Stimulated activated CD8-positive, alpha-beta memory T cell treated with anti-CD3 and anti-CD28 coated beads, Interleukin-12 subunit alpha, Interleukin-12 subunit beta, amount 100 ng/mL, for 4 hours (primary cell): ENCODE measurements at places on chromosomes 5 and 9.

DNA sequence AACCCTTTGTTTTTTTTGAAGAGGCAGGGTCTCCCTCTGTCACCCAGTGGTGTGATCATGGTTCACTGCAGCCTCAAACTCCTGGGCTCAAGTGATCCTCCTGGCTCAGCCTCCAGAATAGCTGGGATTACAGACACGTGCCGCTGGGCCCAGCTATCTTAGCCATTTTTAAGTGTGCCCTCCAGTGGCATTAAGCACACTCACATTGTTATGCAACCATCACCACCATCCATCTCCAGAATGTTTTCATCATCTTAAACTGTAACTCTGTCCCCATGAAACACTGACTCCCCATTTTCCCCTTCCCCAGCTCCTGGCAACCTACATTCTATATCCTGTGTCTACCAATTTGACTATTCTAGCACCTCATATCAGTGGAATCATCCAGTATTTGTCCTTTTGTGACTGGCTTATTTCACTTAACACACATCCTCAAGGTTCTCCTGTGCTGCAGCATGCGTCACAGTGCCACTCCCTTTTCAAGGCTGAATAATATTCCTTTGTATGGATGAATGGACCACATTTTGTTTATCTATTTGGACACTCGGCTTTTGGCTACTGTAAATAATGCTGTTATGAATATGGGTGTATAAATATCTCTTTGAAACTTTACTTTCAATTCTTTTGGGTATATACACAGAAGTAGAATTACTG lies 12.5 kb upstream of the RAPGEF1 start:
- DNase-seq: no peak

DNA sequence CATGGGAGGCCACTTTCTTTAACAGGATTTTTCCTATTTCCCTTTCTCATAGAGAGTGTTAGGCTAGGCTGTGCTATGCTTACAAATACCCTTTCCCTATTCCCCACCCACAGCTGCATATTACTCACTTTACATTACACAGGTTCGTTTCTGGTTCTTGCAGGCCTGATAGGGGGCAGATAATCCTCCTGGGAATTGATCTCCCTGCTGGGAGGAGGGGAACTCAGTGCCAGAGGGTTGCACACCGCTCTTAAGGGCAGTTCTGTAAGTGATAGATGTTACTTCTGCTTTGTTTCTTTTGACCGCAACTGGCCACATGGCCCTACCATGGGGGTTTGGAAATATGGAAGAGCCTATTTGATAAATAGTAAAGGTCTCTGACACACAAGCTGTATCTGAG lies 54.0 kb upstream of the NTRK2 start:
- no peak for DNase-seq

DNA sequence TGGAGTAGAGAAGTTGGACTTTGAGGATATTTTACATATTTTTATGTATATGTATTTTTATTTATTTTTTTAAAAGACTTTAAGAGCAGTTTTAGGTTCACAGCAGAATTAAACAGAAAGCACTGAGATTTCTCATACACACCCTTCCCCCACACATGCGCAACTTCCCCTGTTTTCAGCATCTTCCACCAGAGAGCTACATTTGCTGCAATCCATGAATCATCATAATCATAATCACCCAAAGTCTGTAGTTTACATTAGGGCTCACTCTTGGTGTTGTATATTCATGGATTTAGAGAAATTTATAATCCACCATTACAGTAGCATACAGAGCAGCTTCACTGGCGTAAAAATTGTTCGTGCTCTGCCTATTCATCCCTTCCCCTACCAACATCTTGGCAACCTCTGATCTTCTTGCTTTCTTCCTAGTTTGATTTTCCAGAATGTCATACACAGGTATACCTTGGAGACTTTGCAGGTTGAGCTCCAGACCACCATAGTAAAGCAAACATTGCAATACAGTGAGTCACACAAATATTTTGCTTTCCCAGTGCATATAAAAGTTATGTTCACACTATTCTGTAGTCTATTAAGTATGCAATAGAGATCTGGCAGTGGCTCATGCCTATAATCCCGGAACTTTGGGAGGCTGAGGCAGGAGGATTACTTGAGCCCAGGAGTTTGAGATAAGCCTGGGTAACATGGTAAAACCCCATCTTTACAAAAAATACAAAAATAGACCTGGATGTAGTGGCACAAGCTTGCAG lies 9.6 kb upstream of the CCDC171 start:
- DNase-seq: no peak

DNA sequence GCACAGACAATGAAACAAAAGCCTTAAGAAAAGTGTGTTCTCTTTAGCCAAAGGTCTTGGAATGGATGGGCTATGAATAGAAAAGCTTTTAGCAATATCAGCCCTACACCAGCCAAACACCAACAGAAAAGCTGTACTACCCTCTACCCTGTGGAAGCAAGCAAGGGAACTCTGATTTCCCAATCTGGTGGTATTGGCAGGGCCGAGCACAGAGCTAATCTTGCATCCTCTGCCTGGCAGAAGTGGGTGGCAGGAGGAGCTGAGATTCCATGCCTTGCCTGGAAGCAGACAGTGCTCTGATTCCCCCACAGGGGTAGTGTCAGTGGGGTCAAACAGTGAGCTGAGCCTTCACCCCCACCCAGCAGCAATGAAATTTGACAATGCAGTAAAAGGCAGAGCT lies 29.6 kb upstream of the ZNF782 start:
- DNase-seq: no peak

GRCh38 chr5:103347716-103348423 lies 89.3 kb downstream of the MACIR start:
- no peak for DNase-seq

GRCh38 chr9:2925016-2925415 lies 81.1 kb upstream of the PUM3 start:
- no peak for DNase-seq

GRCh38 chr9:26228273-26228672 lies 550.0 kb upstream of the TUSC1 start:
- DNase-seq: no peak

- no peak for DNase-seq
These were observed 70.5 kb downstream of the SMIM23 start for GRCh38 chr5:171855798-171856763.

DNA sequence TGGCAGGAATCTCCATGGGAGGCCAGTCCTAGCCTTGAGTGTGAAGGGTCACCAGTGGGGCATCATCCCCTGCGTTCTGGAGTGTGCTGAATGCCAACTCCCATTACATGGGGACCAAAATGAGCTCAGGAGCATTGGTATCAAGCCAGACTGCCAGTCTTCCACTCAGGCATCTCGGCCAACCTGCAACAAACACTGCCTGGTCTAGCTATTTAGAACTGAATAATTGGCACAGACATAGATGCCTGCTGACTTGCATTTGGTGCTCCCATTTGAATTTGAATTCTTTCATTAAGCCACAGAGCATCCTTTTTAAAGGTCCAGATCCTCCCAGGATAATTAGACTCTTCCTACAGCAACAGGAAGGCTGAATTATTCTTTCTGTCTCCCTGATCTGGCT lies 116.6 kb upstream of the ABCA1 start:
- DNase-seq: no peak

GRCh38 chr5:44365345-44365744 lies 23.9 kb downstream of the FGF10 start:
- no peak for DNase-seq

- DNase-seq: no peak
These were observed 64.9 kb downstream of the PTTG1 start for GRCh38 chr5:160486573-160486972.

DNA sequence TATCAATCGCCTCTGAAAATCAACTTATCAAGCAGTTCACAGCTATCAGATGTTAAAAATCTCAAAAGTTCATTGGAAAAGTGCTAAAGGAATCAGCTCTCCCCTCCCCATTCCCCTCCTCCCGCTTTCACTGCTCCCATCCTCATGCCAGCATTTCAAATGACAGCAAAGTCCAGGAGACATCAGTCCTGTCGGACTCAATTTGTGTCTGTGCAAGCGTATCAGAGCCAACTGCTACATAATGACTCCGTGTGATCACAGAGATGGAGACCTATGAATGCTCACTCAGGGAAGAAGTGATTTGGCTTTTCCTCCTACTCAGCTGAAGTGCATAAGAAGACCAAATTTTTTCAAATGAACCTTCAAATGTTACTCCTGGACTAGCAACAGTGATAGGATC lies 937.2 kb upstream of the DMAC1 start:
- DNase-seq: no peak

GRCh38 chr9:27763831-27764230 lies 190.6 kb upstream of the C9orf72 start:
- DNase-seq: no peak

DNA sequence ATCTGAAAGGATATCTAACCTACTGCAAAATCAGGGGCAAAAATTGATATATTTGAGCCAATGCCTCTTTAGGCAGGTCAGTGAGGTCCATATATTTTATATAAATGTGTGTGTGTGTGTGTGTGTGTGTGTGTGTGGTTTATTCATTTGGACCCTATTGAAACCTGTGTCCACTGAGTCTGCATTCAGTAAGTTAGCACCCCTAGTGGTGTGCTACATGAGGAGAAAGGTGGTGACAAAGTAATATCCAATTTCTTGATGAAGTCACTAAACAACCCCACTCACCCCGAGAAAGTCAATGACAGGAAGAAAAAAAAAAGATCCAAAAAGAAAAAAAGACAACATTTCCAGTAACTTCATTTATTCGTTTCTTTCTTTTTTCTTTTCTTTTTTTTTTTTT lies 4.1 kb downstream of the FBXW11 start:
- no peak for DNase-seq

- DNase-seq: no peak
These were observed 27.5 kb downstream of the SLC6A3 start for GRCh38 chr5:1417586-1418225.

DNA sequence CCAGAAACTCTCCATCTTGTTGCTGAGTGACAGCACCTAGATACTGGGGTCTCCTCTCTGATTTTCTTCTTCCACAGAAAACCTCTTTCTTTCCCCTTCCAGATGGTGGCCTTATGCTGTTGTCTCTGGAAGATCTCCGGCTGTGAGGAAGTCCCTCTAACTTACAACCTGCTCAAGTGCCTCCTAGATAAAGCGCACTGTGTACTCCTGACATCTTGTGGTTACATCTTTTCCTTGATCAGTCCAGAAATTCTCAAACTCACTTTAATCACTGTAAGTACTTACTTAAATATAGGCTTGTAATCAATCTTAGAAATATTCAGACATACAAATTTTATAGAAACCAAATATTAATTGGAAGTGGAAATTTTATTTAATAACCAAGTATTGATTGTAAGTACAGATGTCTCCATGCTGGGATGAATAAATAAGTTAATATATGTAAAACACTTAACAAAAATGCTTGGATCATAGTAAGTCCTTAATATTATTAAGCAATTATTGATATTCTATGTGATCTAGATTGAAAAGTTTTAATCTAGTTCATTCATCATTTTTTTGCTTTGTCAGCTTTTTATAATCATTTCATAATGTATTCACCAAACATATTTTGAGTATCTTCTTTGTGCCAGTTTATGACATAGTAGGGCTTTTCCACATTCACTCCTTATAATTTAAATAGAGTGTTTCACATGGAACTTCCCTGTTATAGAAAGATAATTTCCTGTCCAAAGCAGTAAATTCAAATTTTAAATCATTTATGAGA lies 1381.4 kb upstream of the CDH6 start:
- DNase-seq: no peak

DNA sequence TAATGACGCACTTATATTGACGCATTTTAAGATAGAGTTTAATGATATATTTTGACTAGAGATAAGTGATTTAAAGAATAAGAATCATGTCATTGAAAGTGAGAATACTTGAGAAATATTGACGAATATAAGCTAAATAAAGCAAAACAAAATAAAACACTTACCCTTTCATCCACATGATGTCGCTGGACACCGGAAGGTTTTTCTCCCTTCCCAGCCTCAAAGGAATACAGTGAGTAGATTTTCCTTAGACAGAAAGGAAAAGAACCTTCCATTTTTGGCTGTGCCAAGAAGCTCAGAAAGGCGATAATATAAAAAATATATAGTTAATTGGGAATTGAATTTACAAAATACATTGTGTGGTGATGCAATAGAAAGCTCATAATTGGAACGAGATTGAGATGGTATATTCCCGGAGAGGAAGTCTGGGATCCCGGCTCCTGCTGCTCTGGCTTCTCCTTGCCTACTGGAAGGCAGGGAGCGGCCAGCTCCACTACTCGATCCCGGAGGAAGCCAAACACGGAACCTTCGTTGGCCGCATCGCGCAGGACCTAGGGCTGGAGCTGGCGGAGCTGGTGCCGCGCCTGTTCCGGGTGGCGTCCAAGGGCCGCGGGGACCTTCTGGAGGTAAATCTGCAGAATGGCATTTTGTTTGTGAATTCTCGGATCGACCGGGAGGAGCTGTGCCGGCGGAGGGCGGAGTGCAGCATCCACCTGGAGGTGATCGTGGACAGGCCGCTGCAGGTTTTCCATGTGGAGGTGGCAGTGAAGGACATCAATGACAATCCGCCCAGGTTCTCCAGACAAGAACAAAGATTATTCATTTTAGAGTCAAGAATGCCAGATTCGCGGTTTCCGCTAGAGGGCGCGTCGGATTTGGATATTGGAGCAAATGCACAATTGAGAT lies at the start of gene PCDHA5:
TSS of gene PCDHA5 (plus strand) at position 239 of the 906 bp plus-strand sequence.
- no peak for DNase-seq

GRCh38 chr5:155884041-155884440 lies 442.9 kb upstream of the SGCD start:
- DNase-seq: no peak

DNA sequence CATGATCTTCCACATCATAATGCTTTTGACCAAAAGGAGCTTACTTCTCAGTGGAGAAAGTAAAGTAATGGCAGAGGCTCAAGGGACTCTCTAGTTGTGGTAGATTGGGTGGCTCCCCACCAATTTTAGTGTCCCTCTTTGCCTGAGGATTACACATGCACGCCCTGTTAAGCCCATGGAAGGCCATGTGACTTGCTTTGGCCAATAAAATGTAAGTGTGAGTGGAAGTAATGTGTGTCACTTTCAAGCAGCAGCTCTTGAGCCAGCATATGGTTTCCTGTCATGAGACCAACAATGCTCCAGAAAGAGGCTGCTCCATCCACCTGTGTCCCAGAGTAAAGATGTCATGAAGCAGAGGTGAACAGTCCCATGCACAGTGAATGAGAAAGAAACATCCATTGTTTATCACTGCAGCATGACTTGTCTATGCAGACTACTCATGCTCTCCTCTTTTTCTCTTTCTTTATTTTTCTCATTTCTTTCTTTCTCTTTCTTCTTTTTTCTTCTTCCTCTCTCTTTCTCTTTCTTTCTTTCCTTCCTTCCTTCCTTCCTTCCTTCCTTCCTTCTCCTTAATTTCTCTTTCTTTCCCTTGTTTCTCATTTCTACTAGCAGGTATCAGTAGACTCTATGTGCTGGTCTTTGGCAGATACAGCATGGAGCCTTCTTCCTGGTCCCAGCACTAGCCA lies 57.3 kb upstream of the EGFLAM start:
- no peak for DNase-seq

- DNase-seq: no peak
These were observed 23.9 kb downstream of the NR2F1-AS1 start for GRCh38 chr5:93557021-93557604.

DNA sequence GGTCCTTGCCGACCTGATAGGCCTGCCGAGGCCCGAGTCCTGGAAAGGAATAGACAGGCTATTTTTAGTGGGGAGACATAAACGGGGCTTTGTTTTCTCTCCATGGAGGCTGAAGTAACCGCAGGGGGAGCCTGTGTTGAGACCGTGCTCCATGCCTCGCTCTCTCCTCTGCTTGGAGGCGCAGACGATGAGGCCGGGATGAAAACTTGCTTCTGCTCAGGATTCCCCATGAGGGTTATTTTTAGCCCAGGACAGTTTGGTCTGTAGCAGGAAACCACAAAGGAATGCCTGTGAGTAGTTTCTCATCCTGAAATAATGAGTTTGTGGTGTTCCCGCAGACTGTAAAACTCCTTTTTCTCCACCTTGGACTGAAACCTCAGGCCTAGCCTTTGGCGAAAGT lies 81.9 kb upstream of the RARS1 start:
- no peak for DNase-seq
